ENCODE measurements at places on chromosomes 6 and 20. TPM values are rescaled to one million over a fixed set of nuclear protein-coding genes. Genes with fewer than 3 reads are reported as not detected.

- no peak for DNase-seq
These were observed 1.5 kb upstream of the SIRPB1 start for GRCh38 chr20:1621316-1621715.

- DNase-seq: peak; percentile 63
These were observed 17.9 kb upstream of the PRDM13 start for GRCh38 chr6:99588618-99589289.

DNA sequence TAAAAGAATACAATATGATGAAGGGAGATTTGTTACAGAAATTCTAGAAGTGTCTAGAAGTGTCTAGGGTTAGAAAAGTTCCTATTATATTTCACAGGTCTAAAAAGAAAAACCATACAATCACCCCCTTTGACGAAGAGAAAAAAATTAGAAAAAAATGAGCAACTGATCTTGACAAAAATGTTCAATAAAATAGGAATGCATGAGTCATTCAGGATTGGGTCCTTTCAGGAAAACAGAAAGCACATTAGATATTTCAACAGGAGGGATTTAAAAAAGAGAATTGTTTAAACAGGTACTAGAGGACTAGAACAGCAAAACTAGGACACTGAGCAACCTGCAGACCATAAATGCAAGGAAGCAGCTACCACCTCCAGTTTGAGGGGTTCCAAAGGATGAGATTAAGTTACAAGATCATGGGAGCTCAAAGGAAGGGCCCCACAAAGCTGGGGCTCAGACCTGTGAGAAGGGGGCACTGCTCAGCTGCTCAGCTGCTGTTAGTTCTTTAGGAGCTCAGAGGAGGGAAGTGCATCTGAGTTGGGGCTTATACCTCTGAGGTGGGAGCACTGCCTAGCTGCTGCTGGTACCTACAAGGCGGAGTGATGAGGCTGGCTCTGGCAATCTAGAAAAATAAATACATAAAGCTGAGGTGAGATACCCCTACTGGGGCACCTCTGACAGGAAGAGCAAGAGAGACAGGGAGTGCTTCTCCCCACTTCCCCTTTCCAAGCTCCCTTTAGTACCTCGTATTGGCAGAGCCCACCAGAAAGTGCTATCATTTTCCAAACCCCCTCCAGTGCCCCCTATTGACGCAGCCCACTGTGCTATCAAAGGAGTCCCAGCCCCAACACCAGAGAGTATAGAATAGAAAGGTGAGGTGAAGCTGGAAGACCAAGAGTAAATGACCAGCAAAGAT lies 27.1 kb upstream of the BEND6 start:
- no peak for DNase-seq

DNA sequence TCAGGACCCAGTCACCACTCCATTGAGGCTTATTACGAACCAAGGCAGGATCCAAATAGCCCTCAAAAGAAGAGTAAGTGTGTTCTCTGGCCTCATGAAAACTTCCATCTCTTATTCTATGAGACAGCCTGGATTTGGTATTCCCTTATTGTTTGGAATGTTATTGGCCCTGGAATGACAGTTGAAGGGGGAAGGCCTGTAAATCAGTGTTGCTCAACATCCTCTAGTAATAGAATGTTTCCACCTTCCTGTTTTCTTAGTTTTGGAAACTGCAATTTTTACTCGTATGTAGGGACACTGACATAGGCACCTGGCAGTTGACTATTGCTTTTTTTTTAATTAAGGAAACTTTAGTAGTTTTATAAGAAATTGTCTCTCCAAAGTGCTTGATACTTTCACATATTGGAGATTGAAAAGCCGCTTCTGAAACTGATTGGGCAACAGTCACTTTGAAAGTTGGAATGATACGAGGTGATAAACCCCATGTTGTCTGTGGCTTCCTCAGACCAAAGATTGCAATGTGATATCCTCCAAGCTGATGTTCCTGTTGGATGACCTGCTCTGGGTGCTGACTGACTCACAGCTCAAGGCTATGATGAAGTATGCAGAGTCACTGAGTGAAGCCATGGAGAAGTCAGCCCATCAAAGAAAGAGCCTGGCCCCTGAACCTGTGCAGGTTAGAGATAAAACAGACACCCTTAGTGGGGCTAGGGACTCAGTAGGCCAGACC lies 43.1 kb downstream of the BLTP3A start:
- no peak for DNase-seq

- no peak for DNase-seq
These were observed 203.7 kb downstream of the SYNDIG1 start for GRCh38 chr20:24672886-24673677.

DNA sequence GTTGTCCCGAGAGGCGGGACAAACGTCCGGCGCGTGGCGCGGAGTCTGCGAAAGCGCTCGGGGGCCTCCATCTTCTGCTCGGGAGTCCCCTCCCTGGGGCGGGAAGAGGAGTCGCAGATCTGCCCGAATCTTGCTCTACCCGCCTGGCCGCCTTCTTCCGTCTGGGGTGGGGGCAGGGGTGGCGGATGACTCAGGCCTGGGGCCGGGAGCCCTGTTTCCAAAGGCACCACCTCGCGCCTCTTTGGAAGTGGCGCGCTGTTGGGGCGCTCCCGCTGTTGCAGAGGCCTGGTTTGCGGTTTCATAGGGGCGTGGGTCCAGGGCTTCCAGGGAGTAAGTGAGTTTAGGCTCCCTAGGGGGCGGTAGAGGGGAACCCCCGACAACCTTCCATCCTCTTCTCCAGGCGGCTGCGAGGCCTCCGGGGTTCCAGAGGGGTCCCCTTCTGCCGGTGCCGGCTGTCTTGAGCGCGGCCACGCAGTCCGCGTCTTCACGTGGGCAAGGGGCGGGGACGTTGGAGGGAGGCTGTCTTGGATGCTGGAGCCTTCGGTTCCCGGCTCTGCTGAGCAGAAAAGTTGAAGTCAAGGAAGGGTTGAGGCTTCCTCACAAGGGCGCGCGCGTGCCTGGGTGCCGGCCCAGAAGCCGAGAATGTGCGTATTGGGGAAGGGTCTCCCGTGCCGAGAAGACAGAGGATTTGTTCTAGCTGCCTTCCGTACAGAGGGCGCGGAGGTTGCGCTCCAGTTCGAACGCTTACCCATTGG lies 2.6 kb upstream of the TFAP2C start:
- DNase-seq: no peak

DNA sequence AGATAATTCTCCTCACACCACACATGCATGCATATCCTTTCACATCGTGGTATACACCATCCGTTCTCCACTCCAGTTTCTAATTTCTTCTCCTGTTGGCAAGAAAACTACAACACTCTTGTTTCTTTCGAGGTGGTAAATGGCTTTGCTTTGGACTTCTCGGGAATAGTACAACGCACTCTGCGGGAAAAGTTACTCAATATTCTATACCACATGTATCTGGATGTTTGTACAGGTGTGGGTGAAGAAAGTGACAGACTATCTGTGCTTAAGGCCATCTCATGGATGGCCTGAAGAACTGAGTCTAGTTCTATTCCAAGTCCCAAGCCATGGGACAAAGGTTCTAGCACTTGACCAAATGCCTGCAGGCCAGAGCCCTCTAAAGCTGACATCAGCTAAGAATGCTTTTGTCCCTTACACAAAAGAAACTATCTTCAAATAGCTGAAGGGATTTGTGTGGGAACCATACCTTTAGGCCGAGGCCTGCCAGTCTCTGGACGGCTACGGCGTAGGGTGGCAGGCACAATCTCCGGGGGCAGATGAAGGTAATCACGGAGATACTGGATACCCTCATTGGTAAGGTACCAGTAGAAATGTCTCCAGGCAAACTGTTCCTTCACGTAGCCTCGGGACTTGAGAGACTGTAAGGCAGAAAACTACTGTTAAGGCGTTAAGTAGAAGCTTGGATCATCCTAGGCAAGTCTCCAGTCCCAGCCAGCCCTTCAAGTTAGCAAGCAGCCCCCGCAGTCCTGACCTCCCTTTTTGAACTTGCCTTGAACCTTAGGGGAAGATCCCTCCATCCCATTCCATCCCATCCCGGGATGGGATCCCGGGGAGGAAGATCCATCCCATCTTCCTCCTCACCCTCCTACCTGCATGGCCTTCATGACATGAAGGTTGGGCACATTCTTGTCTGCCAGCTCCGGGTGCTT lies 1.4 kb downstream of the RPS10 start:
- DNase-seq: no peak

- DNase-seq: no peak
These were observed 126.5 kb upstream of the RIPOR2 start for GRCh38 chr6:25062070-25062811.

GRCh38 chr6:19301980-19302379 lies 535.2 kb upstream of the ID4 start:
- DNase-seq: no peak

- no peak for DNase-seq
These were observed 159.3 kb downstream of the NFATC2 start for GRCh38 chr20:51382986-51383821.

DNA sequence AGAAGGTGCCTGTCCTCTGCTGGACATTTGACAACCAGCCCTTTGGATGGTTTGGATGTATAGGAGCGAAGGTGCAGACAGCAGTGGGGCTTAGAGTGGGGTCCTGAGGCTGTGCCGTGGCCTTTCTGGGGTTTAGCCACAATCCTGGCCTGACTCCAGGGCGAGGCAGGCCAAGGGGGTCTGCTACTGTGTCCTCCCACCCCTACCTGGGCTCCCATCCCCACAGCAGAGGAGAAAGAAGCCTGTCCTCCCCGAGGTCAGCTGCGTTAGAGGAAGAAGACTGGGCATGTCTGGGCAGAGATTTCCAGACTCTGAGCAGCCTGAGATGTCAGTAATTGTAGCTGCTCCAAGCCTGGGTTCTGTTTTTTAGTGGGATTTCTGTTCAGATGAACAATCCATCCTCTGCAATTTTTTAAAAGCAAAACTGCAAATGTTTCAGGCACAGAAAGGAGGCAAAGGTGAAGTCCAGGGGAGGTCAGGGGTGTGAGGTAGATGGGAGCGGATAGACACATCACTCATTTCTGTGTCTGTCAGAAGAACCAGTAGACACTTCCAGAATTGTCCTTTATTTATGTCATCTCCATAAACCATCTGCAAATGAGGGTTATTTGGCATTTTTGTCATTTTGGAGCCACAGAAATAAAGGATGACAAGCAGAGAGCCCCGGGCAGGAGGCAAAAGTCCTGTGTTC lies 1.3 kb upstream of the CDKN1A start:
- DNase-seq: peak; percentile 14

DNA sequence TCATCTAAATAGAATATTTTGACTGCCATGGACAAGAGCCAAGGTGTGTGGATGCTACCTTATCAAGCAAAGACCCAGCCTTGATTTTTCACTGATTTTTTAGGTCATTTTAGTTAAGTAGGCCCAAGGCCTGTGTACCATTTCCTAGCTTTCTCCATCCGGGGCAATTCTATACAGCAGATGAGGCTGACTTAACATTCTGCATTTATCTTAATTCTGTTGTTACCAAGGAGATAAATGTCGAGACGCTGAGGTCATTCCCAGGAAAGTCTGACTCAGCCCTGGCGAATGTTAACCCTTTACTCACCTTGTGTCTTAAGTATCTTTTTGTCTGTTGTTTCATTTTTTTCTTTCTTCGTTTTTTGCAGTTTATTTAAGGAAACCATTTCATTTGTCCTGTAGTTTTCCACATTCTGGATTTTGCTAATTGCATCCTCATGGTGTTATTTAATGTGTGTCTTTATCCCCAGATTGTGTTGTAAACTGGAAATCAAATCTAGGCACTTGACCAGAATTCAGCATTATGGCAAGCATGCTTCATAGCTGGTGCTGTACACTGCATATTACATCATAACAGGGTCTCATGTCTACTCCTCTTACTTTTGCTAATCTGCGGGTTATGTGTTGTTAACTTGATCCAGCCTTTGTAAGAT lies 277.0 kb downstream of the CDKAL1 start:
- no peak for DNase-seq

- DNase-seq: no peak
These were observed 183.1 kb downstream of the NFATC2 start for GRCh38 chr20:51359401-51359800.

GRCh38 chr6:162345051-162345511 lies 382.5 kb downstream of the PRKN start:
- no peak for DNase-seq

DNA sequence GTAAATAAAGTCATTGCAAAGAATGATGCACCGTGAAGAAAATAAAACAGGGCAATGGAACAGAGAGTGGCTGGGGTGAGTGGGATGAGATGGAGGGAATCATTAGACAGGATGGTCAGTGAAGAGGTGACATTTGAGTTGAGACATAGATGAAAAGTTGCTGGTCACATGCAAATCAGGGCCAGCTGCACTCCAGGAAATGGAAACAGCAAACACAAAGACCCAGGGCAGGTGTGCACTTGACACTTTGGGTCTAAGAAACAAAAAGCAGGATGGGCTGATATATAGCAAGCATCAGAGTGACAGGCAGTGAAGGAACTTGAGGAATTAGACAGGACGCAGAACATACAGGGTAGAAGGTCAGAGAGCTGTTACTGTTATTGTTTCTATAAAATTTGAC lies 171.5 kb upstream of the RIPOR2 start:
- no peak for DNase-seq

DNA sequence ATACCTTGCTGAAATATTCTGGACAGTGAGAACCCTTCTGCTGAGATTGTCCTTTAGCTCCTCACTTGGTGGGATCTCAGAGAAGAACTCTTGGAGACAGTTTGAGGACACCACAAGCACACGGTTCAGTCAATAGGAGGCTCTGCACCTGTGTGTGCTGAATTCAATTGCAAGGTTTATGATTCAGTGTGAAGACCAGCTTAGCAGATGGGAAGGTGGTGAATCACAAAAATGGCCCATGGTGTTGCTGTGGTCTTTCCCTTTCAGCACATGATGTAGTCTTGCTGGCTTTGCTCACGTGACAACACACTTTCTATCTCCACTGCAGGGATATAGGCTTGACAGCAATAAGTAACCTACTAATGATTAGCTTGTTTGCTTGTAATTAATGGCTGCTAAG lies 270.3 kb downstream of the SLC24A3 start:
- no peak for DNase-seq

GRCh38 chr6:146240807-146241206 lies 211.9 kb downstream of the GRM1 start:
- DNase-seq: no peak

- no peak for DNase-seq
These were observed 16.4 kb downstream of the TBPL1 start for GRCh38 chr6:133969285-133969920.

- no peak for DNase-seq
These were observed 145.8 kb downstream of the PTPRT start for GRCh38 chr20:43043887-43044286.

DNA sequence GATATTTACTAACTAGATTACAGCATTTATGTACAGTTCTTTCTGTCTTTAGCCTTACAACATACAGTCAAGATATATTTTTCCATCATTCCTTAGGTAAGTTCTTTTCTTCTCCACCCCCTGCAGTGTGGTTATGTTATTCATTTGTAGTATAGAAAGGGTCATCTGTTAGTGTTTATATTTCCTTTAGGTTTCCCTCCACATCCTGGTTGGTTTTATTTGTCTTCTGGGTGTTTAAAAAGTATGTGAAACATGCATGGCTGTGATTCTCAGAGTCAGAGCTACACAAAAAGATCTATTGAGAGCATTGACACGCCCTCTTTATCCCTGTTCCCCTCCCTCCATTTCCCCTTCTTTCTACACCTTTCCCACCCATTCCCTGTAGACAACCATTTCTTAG lies 20.1 kb downstream of the DHX35 start:
- DNase-seq: no peak

NFKBIE gene
- 43.0 TPM for total RNA-seq

RSPH9 gene
- not detected for total RNA-seq

C2 gene
- 1.4 TPM for total RNA-seq

IDH3B gene
- 171 TPM for total RNA-seq

CSE1L gene
- 30.0 TPM for total RNA-seq

SLC32A1 gene
- not detected for total RNA-seq

TULP1 gene
- not detected for total RNA-seq

RIPOR2 gene
- total RNA-seq: 129 TPM

HTR1E gene
- not detected for total RNA-seq

GNAS-AS1 gene
- total RNA-seq: not detected

ADGRF1 gene
- total RNA-seq: not detected

SYNDIG1 gene
- total RNA-seq: not detected

TRAPPC3L gene
- not detected for total RNA-seq

AARS2 gene
- total RNA-seq: 12.0 TPM

Data from CD4-positive, alpha-beta T cell (primary cell).